WERI-Rb-1 (cell line): ENCODE measurements at places on chromosomes 6 and 20.

DNA sequence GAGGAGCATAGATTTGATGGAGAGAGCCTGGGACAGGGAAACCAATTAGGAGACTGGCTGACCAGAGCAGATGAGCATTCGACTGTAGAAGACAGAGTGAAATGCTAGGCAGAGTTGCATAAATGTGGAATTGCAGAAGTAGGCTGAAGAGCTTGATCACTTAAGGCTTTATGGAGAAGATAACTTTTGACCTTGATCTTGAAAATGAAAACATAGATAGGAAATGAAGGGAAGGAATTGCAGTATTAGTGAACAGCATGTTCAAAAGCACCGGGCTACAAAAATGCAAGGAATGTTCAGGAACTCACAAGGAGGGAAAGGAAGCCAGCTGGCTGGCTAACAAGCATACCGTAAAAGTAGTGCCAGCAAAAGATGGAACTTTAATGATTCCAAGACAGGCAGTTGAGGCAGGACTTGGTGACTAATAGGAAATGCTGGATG is 20.5 kb upstream of the LTV1 start:
- no peak for DNase-seq

GRCh38 chr6:93471281-93471680 is 51.9 kb upstream of the EPHA7 start:
- DNase-seq: no peak

- DNase-seq: no peak
These were observed 312.4 kb upstream of the ECI2 start for GRCh38 chr6:4447639-4448330.

GRCh38 chr6:148628251-148628650 is 118.6 kb upstream of the UST start:
- no peak for DNase-seq

- no peak for DNase-seq
These were observed 204.5 kb downstream of the SYNDIG1 start for GRCh38 chr20:24673678-24674570.

- no peak for DNase-seq
These were observed 1405.1 kb upstream of the EYS start for GRCh38 chr6:67112120-67112519.

- no peak for DNase-seq
These were observed 4.1 kb downstream of the NKX2-2 start for GRCh38 chr20:21509597-21510371.

- DNase-seq: no peak
These were observed 46.3 kb downstream of the GCNT2 start for GRCh38 chr6:10567256-10568026.

DNA sequence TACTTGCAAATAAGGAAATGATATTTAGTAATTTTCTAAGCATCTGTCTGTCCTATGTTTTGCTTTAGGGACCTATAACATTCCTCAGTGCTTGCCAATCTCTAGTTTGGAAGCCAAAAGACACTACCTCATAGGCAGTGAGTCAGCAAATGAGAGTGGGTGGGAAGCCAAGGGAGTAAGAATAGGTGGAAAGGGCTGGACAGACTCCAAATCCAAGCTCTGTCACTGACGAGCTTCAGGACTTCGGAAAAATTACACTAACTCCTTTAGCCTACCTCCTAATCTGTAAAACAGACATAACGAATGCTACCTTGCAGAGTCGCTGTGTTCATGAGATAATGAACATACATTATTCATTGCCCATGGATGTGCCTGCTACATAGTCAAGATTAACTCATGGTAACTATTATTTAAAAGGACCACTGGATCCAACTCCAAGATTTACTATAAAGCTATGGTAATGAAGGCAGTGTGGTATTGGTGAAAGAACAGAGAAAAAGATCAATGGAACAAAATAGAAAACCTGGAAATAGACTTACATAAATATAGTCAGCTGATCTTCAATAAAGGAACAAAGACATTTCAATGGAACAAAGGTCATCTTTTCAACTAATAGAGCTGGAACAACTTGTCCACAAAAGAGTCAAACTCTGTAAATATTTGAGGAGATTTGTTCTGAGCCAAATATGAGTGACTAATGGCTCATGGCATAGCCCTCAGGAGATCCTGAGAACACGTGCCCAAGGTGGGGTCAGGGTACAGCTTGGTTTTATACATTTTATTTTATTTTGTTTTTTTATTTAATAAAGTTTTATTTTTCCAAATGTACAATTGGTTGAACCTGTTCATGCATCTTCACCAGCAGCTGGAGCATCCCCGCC is 64.1 kb downstream of the FAM50B start:
- DNase-seq: no peak

GRCh38 chr6:13038741-13039190 is 289.6 kb downstream of the TBC1D7 start:
- no peak for DNase-seq

DNA sequence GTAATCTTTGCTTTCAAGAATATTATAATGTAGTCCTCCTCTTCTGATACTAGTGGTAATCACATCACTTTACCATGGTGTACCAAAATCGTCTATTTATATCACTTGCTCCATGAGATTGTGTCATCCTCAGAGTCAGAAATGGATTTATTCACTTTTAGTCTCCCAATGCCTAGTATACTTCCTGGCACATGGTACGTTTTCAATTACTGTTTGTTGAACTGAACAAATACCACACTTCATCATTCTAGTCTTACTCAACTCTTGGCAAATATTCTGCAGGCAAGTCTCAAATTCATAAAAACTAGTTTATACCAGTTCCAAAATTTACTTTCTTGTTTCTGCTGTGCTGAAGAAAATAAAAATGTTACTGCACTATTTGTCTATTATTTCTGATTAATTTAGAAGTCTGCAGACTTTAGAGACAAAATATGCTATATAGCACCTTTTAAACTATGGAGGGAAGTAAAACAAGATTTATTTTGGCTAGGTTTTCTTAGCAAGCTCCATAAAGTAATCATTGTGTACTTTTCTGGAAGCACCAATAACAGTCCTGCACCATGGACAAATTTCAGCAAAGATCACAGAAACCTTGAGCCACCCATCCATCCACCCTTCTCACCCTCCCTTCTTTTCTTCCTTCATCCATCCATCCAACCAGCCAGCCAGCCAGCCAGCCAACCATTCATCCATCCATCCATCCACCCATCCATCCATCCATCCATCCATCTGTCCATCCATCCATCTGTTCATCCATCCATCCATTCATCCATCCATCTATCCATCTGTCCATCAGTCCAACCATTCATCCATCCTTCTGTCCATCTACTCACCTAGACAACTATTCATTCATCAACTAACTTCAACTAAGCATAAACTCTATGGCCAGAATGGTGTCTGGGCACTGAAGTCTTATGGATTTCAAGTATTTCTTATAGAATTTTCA is 102.1 kb upstream of the STMND1 start:
- DNase-seq: no peak

- DNase-seq: no peak
These were observed 538 bp upstream of the ENPP1 start for GRCh38 chr6:131807321-131807643.

- no peak for DNase-seq
These were observed 37.2 kb downstream of the VTA1 start for GRCh38 chr6:142184307-142184706.

DNA sequence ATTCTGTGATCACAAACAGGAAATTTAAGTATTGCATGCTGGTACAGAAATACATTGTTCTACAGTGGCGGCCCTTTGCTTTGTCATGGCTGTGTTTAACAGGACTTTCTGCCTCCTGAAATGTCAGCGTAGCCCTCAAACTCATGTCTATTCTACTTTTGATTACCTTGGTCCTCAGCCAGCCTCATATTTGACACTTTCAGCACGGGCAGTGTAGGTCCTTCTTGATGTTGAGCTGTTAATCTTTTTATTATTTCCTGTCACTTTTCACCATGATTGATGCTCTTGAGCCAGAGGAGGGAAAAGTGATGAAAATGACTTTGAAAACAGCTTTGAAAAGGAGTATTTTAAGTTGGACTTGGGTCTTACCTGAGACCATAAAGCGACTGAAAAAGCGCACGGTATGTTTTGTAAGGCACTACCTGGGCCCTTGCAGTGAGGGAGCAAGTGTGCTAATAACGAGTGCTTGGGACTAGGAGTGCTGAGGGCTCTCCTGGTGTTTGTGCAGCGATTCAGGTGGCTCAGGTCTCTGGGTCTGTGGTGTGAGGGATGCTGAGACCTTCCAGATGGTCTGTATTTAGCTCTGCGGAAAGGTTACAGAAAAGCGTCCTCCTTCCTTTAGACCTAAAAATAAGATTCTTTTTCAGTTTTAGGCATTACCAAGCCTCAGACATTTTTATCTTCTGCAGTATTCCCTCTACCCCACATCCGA is 45.2 kb upstream of the RREB1 start:
- no peak for DNase-seq

DNA sequence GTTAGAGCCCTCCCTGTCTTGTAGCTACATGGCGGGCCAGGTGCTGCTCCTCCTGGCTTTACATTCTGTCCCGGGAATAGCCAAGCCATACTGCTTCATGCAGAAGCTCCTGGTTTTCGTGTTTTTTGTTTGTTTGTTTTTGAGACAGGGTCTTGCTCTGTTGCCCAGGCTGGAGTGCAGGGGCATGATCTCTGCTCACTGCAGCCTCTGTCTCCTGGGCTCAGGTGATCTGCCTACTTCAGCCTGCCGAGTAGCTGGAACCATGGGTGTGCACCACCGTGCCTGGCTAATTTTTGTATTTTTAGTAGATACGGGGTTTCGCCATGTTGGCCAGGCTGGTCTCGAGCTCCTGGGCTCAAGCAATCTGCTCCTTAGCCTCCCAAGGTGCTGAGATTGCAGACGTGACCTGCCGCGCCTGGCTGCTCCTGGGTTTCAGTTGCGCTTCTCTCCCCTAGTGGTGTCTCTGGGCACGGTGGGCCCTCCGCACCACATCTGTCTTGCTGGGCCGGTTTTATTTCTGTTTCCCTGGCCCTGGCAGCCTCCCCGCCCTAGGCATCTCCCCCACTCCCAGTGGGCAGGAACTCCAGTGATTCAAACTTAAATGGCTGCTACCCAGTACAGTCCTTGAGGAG is 12.9 kb downstream of the CDYL start:
- no peak for DNase-seq

- no peak for DNase-seq
These were observed 39.0 kb upstream of the IFNGR1 start for GRCh38 chr6:137258170-137258569.

- DNase-seq: no peak
These were observed 104.7 kb downstream of the JARID2 start for GRCh38 chr6:15350386-15351083.

GRCh38 chr6:57262901-57263694 is 41.0 kb upstream of the RAB23 start:
- DNase-seq: no peak

DNA sequence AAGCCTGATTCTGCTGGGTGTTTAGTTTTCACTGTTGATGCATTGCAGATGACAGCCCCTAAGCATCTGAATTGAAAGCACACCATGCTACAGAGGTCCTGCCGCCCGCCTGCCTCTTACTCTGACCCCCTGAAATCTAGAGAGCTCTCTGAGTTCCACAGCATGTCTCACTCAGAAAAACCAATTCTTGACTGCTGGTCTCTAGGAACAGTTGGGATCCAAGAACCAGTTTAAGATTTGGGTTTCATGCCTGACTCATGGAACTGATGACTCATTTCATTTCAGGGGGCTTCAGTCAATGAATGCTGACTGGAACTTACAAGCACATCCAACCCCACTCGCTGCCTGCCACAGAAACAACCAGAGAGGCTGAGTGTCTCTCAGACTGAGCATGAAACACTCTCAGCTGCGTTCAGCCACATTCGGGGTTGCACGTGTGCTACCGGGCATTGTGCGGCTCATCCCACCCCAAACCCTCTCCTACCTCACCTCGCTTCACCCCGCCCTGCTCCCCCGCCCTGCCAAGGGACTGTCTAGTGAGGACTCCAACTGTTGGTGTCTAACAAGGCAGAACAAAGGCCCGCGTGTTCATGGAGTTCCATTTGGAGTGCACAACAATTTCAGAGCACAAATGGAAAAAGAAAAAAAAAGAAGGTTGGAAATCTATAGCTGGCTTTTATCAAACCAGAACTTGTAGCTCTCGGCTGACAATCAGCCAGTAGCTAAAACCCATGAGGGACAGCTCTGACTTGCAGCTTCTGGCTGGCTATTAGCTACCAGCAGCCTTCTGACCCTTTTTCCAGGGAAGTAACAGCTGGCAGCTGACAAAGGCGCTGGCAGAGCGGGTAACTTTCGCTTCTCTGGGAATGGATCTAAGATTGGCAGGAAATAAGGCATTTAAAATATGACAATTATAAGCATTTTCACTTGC is 20.0 kb upstream of the TRAF3IP2 start:
- DNase-seq: peak; percentile 77

DNA sequence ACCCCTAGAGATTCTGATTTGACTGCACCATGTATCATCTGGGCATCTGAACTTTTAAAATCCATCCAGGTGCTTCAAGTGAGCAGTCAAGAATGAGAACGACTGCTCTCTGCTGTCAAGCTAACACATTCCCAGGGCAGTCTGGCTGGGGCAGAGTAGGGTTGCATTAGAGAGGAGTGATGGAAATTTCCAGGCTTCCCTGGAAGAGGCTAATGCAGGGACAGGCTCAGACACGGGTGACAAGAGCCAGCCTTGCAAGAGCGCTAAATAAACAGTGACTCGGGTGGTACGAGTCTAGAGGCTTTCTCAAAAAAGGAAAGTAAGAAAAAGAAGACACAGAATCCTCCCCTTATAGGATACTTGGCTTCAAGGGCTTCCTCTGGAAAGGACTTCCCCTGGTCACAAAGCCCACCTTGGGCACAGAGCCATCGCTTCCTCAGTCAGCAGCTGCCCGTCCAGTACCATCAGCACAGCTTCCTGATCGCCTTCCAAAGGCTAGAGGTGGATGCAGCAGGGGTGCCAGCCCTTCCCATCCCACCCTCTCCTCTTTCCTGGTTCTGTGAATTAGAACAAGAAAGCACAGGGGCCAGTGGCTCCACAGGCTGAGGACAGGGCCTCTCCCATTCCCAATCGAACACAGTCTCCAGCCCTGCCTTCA is 177.4 kb upstream of the RREB1 start:
- DNase-seq: no peak

DNA sequence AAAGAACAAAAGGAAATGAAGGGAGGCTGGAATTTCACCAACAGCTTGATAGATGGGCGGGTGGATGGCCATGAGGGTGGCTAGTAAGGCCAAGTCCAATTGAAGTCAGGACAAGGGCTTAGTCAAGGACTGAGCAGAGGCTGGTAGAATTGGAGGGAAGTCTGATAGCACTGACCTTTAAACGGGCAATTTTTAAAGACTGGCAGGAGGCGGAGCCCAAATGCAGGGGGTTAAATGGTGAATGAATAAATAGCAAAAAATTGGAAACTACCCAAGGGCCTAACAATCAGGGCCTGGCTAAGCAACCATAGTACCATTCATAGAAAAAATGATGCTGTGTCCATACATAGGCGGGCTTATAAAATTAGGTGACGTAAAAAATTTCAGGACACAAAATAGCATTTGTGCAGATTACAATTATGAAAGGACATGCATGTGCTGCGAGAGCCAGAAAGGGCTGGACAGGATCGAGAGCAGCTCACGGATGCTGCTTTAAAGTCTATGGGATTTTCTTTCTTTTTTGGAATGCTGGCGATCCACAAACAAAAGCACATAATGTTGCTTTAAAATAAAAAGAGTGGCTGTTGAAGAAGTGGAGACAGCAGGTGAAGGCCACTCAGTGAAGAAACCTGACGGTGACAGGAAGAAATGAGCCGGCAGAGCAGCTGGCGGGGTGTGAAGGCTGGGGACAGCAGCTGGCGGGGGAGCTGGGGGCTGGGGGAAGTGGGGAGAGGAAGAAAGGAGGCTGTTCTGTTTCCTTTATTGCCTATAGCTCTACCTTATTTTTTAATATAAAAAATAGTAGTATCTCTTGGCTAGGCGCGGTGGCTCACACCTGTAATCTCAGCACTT is 42.8 kb upstream of the TAF8 start:
- DNase-seq: no peak

GRCh38 chr6:52341561-52342260 is 20.2 kb upstream of the PAQR8 start:
- no peak for DNase-seq

GRCh38 chr6:142279350-142280180 is 22.2 kb upstream of the ADGRG6 start:
- no peak for DNase-seq
